Right lung (tissue), 10 donors: ENCODE measurements at places on chromosomes 2 and 18.
A peak's percentile ranks its signal among the peaks of the same experiment; 100 is the strongest.

- peak; percentile 67 for DNase-seq
Measured at GRCh38 chr18:3623769-3624545, 174.0 kb downstream of the TGIF1 start.

GRCh38 chr2:38907242-38907641, 17.6 kb downstream of the ARHGEF33 start:
- DNase-seq: no peak

DNA sequence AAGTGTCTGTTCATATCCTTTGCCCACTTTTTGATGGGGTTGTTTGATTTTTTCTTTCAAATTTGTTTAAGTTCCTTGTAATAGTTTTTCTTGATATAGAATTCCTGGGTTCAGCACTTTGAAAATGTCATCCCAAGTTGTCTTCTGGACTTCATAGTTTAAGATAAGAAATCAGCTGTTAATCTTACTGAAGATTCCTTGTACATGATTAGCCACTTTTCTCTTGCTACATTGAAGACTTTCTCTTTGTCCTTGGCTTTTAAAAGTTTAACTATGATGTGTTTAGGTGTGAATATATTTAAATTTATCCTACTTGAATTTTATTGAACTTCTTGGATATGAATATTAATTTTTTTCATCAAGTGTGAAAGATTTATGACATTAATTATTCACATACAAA, 387.2 kb upstream of the CWC22 start:
- DNase-seq: no peak

DNA sequence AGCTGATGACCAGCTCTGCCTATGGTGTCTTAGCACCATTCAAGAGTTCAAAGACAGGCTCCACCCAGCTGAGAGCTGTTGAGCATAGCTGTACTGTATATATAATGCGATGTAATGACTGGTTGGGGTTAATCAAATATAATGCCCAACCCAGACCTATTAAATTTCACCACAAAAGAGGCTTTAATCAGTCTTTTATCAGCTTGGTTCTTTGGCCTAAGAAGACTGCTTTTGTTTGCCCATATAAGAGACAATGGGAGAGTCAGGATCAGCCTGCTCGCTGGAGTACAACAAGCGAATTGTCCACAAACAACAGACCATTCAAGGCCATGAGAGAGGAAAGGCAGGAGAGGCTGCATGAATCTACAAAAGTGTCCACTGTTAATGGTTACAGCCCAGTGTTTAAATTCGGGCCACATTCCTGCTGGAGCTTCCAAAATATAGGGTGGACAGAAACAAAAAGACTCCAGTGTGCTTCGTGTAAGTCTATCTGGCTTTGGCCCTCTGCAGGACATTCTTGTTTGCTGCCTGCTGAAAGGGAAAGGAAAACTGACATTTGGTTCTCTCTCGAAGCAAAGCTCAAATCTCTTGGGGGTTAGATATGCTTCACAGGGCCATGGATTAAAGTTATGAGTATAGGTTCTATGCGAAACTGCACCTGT, 299.0 kb upstream of the FBXO11 start:
- DNase-seq: no peak

DNA sequence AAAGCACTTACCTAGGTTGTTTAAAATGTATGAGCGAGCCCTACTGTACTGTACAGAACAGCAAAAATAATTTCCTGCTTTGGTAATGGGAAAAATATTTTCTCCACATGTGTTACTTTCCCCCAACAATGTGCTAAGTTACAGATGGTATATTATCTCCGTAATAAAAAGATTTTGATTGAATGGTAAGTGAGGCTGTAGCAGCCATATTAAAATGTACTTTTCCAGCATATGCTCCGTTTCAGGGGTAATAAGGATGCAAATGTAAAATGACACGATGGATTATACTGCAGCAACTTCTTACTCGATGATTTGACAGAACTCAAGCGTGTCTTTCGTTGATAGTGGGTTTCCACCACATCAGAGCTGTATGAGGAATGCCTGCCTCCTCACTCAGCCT, 50.5 kb downstream of the OSBPL6 start:
- DNase-seq: no peak

- peak; percentile 35 for DNase-seq
Measured at GRCh38 chr2:96174251-96175144, 29.3 kb upstream of the DUSP2 start.

DNA sequence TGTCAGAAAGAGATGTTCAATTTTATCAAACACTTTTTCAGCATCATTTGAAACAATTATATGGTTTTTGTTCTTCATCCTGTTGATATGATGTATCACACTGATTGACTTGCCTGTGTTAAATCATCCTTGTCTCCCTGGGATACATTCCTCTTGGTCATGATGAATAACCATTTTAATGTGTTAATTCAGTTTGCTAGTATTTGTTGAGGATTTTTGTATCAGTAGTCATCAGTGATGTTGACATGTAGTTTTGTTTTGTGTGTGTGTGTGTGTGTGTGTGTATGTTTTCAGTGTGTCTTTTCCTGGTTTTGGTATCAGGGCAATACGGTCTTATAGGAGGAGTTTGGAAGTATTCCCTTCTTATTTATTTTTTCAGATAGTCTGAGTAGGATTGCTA, 325.4 kb downstream of the ZNF804A start:
- DNase-seq: no peak

- DNase-seq: no peak
Measured at GRCh38 chr18:41436772-41437171, 518.3 kb upstream of the PIK3C3 start.

GRCh38 chr2:120253021-120253882, 600 bp downstream of the RALB start:
- DNase-seq: peak; percentile 78

DNA sequence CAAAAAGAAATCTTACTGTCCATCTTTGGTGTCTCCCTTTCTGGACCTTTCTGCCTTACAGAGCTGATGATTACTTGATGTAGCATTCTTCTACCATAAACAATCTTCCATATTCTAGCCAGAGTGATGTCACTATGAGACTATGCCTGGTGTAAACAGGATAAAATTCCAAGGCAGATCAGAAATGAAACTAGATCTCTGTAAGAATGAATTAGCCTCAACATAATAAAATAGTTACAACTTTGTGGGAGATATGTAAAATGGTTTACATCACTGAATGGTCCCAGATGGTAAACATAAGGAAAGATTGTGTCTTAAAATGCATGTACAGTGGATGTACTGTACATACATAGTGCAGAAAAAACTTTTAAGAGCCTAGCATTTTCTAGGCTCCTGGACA, 112.3 kb upstream of the ZNF521 start:
- peak; percentile 17 for DNase-seq

DNA sequence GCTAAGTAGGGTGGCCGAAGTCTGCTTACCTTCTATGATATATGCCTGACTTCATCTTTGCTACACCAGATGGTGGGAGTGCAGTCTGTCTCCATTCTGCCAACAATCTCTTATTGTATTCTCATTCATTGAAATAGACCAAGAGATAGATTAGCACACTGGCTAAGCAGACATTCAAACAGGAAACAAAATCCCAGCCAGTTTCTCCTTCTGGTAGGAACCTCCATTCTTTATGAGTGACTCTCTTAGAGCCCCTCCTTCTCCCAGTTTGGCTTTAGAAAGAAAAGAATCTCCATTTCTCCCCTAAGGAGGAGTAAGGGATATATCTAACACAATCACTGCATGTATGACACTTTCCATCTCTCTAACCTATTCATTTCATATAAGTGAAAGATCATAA, 118.9 kb upstream of the COL5A2 start:
- DNase-seq: no peak

DNA sequence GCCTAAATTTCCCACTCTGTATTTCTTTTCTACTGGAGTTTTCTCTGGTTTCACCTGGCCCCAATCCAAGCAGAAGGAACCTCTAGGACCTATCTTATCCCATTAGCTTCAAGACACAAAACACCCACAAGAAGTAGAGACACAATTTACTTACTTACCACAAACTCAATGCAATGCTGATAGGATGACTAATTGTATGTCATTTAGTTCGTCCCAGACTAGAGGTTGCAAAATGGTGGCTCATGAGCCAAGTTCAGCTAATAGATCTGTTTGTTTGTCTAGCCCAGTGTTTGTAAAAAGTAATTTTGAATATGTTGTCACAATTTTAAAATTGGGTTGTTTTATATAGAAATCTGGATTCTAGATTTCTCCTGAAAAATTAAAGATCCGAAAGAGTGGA, 34.7 kb upstream of the ZSWIM2 start:
- no peak for DNase-seq

DNA sequence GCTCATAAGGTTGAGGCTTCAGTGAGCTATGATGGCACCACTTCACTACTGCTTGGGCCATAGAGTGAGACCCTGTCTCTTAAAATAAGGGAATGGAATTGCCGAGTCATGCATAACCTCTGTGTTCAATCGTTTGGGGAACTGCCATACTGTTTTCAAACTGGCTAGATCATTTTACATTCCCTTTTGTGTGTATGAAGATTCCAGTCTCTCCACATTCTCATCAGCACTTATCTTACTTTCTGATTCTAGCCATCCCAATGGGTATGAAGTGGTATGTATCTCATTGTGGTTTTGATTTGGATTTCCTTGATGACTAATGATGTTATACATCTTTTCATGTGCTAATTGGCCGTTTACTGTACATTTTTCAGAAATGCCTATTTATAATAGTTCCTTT, 23.7 kb downstream of the MARCHF7 start:
- no peak for DNase-seq

DNA sequence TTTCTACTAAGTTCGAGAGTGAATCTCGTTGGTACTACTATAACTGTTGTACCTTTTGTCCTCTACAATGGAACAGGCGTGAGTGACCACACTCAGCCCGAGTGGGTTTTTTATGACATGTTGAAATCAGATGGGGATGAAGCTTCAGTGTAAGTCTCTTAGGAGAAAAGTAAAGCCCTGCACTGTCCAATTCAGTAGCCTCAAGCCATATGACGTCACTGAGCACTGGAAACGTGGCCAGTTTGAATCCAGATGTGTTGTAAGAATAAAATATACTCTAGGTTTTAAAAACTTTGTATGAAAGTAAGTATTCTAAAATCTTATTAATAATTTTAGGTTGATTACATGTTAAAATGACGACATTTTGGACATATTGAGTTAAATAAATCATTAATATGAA, 101.7 kb upstream of the SP3 start:
- no peak for DNase-seq

DNA sequence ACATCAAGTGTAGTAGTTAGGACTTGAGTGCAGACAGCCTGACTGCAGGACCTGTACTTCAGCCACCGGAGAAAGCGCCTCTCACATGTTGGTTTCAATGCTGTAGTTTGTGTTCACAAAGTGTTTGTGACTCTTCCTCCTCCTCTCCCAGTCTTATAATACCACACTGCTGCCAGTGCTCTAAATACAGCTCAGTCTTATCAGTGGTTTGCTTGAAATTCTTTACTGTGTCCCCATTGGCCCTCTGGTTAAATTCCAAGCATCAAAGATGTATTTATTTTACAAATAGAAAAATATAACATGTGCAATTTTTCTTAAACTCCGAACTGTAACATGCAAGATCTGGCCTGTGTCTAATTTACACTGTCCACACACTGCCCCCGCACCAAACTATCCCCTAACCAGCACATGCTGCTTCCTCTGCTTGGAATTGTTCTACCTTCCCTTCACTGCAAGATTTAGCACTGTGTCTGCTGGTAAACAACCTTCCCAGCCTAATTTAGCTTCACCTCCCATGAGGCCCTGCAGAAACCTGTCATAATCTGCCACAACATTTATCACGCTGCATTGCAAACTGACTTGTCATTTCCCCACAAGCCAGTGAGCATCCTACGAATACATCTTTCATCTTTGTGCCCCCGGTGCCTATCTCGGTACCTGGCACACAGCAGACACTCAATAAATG, 77.1 kb downstream of the SUMO1 start:
- DNase-seq: no peak

GRCh38 chr2:15271941-15272542, 289.1 kb downstream of the NBAS start:
- DNase-seq: no peak

- no peak for DNase-seq
Measured at GRCh38 chr2:99275882-99276281, 20.4 kb upstream of the LYG2 start.

DNA sequence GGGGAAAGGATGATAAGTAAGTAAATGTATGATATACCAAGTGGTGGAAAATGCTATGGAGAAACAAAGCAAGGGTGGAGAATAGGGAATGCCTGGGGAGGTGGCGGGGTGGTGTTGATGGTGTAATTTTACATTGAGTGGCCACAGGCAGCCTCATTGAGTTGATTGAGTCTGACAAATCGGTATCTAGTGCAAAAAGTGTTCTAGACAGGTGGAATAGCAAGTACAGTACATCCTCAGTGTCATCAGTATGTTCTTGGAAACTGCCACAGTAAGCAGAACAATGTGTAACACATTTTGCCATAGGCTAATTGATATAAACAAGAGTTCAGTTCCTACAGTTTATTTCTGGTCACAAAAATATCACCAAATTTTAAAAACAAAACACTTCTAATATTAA, 46.4 kb downstream of the UGP2 start:
- no peak for DNase-seq

DNA sequence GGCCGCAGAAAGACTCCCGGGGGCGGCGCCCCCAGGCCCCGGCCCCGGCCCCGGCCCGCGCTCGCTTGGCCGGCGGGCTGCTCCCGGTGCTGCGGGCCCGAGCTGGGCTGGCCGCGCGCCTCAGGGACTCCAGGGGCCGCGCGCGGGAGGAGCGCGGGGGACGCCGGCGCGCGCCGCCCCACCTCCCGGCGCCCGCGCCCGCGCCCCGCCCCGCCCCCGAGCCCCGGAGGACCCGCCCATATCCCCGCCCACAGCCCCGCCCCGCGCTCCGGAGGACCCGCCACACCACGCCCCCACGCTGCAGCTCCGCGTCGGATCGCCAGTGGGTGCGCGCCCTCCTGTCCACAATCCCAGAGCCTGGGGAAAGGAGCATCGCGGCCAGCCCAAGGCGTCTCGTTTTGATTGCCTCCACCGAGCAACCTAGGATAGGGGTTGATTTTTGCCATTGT, at the start of gene PARD6G:
TSS of gene PARD6G (minus strand) at position 122 of the 449 bp plus-strand sequence. CDS start 166 bp downstream, outside the sequence.
- DNase-seq: peak; percentile 70

GRCh38 chr2:36290306-36290856, 65.2 kb upstream of the CRIM1 start:
- no peak for DNase-seq

DNA sequence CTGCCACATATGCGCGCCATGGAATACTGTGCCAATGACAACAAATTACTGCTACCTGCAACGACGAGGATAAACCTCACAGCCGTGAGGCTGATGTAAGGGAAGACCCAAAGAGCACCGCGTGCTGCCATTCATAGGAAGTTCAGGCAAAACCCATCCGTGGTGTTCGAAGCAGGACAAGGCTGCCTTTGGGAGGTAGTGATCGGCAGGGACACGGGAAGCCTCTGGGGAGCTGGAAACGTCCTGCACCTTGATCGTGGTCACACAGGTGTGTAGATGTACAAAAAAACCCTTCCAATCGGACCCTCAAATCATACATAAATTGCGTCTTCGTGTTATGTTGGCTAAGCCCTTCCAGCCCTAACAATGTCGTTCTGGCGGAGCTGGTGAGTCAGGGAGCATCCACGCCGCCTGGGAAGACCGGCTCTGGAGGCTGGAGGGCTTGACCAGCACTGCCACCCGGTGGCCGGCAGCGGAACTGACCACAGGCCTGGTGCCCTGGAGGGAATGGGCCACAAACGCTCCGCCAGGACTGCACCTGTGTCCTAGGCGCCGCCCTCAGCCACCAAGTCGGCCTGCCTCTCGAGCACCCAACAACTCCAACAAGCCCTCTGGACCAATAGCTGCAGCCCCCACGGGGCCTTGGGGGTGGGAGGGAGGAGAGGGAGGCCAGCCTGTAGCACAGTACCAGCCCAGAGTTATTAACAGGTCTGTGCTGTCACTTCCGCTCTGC, 4.1 kb upstream of the NEURL3 start:
- peak; percentile 78 for DNase-seq

- DNase-seq: no peak
Measured at GRCh38 chr2:94879314-94879981, 8.2 kb downstream of the TEKT4 start.
